Adrenal gland (tissue), 19 donors: ENCODE measurements at places on chromosomes 6 and 20. TPM values are rescaled to one million over a fixed set of nuclear protein-coding genes. Genes with fewer than 3 reads are reported as not detected.

DNA sequence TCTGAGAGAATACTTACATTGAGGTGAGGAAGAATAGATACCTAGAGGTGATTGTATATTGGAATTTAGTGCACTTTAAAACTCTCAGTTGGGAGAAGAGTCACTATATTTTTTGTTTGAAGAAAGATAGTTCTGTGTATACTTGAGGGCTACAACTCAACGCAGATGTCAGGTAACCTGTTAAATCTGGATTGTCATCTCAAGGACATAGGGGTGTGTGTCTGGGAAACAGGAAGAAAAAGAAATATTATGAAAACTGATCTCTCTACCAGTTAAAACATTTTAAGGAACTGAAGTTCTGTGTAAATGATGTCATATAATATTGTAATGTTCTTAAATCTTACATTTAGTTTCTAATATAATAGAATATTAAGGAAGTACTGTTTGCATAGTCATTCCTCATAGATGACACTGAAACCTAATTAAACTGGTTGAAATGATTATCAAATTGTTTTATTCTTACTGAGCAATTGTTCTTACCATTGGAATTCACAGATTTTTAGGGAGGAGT lies 86.2 kb downstream of the SMAP1 start:
- no peaks in the 10 kb centered on the region for H3K36me3 ChIP-seq
- no peak overlapping the region for H3K27ac ChIP-seq
- no peak overlapping the region for H3K4me3 ChIP-seq
- H3K27me3 ChIP-seq = no peaks in the 10 kb centered on the region

- H3K27ac ChIP-seq = no peak overlapping the region
- no peak for DNase-seq
- H3K27me3 ChIP-seq = no peaks in the 10 kb centered on the region
- no peak overlapping the region for H3K4me3 ChIP-seq
- peaks cover 26% of the 10 kb centered on the region for H3K4me1 ChIP-seq
These were observed 37.0 kb downstream of the RNF217 start for GRCh38 chr6:124999105-124999764.

GRCh38 chr6:105511639-105512038 lies 108.8 kb upstream of the PREP start:
- DNase-seq = no peak
- H3K27me3 ChIP-seq = no peaks in the 10 kb centered on the region
- no peaks in the 10 kb centered on the region for H3K4me1 ChIP-seq

GRCh38 chr6:106530026-106530425 lies 99.3 kb downstream of the RTN4IP1 start:
- no peak for DNase-seq
- no peaks in the 10 kb centered on the region for H3K27me3 ChIP-seq
- no peak overlapping the region for H3K27ac ChIP-seq
- H3K4me3 ChIP-seq = no peak overlapping the region
- H3K36me3 ChIP-seq = no peaks in the 10 kb centered on the region

- no peak for DNase-seq
- no peaks in the 10 kb centered on the region for H3K36me3 ChIP-seq
- H3K27me3 ChIP-seq = no peaks in the 10 kb centered on the region
These were observed 235.2 kb upstream of the ASCC3 start for GRCh38 chr6:101116337-101116736.

DNA sequence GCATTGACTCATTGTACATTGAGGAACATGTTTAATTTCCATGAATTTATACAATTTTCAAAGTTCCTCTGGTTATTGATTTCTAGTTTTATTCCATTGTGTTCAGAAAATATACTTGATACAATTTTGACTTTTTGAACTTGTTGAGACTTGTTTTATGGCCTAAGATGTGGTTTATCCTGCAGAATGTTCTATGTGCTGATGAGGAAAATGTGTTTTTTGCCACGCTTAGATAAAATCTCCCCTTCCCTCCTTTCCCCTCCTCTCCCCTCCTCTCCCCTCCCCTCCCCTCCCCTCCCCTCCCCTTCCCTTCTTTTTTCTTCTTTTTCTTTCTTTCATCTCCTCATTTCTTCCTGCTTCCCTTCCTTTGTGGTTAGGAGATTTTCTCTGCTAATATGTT lies 470.8 kb upstream of the MAP3K7 start:
- DNase-seq = no peak
- H3K4me3 ChIP-seq = no peak overlapping the region
- H3K27me3 ChIP-seq = no peaks in the 10 kb centered on the region
- H3K4me1 ChIP-seq = no peaks in the 10 kb centered on the region
- no peaks in the 10 kb centered on the region for H3K36me3 ChIP-seq

- H3K36me3 ChIP-seq = no peaks in the 10 kb centered on the region
- no peak for DNase-seq
- no peak overlapping the region for H3K4me3 ChIP-seq
- H3K27ac ChIP-seq = no peak overlapping the region
- no peaks in the 10 kb centered on the region for H3K4me1 ChIP-seq
- no peaks in the 10 kb centered on the region for H3K27me3 ChIP-seq
These were observed 27.8 kb upstream of the CENPW start for GRCh38 chr6:126312013-126312665.

DNA sequence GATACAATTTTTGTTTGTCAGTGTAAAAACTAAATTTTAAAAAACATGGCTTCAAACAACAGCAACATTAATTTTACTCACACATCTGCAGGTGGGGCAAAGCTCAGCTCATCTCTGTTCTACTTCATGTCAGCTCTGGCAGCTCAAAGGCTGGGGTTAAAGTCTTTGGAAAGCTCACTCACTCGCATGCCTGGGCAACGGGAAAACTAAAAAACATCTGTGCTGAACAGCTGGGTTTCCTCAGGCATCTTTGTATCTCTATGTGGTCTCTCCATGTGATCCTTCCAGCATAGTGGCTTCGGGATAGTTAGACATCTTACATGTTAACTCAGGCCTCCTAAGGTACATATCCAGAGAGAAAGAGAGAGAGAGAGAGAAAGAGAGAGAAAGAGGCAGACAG lies 499.6 kb downstream of the RFPL4B start:
- H3K36me3 ChIP-seq = no peaks in the 10 kb centered on the region
- no peak for DNase-seq
- no peaks in the 10 kb centered on the region for H3K4me1 ChIP-seq
- no peak overlapping the region for H3K4me3 ChIP-seq
- no peak overlapping the region for H3K27ac ChIP-seq

DNA sequence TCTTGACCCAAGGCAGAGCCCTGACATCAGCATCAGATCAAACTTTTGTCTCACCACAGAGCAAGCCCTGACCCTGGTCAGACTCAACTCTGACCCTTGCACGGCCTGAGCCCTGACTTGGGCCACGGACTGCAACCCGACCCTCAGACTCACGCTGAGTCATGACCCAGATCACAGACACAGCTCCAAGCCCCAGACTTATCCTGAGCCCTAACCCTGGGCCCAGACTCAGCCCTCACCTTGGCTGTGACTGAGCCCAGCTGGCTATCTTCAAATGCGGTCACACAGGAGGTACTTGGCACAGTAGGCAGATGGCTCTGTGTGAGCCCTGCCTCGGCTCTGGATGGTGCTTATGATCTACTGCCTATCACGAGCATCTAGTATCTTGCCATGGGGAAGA lies 602.3 kb downstream of the PTPRT start:
- no peak for DNase-seq
- H3K27ac ChIP-seq = no peak overlapping the region
- H3K27me3 ChIP-seq = no peaks in the 10 kb centered on the region
- H3K4me3 ChIP-seq = no peak overlapping the region
- no peaks in the 10 kb centered on the region for H3K4me1 ChIP-seq

GRCh38 chr6:52953911-52954839 lies 40.9 kb downstream of the GSTA4 start:
- no peak for DNase-seq
- H3K4me1 ChIP-seq = no peaks in the 10 kb centered on the region
- H3K27ac ChIP-seq = no peak overlapping the region

- no peaks in the 10 kb centered on the region for H3K36me3 ChIP-seq
- H3K4me3 ChIP-seq = no peak overlapping the region
- no peak overlapping the region for H3K27ac ChIP-seq
These were observed 24.0 kb downstream of the SLC13A3 start for GRCh38 chr20:46627234-46627633.

- DNase-seq = no peak
- H3K36me3 ChIP-seq = no peaks in the 10 kb centered on the region
- H3K4me3 ChIP-seq = no peak overlapping the region
- peaks cover 6% of the 10 kb centered on the region for H3K27me3 ChIP-seq
- no peaks in the 10 kb centered on the region for H3K4me1 ChIP-seq
These were observed 97.5 kb downstream of the CDH4 start for GRCh38 chr20:61349447-61350165.

DNA sequence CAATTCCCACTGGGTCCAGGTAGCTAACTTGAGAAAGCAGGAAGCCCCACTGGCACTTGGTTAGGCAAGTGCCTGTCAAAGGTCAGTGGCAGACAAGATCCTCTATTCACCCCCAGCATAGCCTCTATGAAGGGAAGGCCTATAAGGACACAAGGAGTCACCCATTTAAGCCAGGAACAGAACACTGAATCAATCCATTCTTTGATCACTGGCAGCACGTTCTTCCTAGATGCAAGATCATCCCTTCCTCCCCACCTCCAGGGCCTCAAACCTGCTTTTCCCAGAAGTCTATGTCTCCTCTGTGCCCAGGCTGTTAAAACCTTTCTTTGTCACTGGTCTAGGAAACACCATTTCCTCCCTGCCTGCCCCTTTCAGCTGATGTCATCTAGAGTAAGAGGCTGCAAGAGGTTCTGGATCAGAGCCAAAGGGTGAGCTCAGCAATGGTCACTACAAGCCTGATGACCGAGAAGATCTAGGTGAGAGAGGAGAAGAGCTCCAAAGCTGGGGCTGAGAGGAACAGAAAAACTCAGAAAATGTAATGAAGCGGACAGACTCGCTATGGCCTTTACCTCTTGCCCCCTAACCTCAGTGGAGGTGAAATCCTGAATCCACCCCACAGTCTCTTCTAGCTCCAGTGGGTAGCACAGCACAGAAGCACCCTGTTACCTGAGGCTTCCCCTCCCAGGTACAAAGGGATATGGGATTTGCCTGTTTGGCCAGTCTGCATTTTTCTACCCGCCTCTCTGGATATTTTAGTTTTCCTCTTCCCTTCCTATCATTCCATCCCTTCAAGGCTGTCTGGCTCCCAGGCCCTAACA lies 1.8 kb downstream of the GTPBP2 start:
- H3K27ac ChIP-seq = peak overlapping the region; percentile 95
- H3K36me3 ChIP-seq = peaks cover 41% of the 10 kb centered on the region
- no peak overlapping the region for H3K4me3 ChIP-seq
- DNase-seq = peak; percentile 94

GRCh38 chr6:48067148-48067712 lies 43.8 kb downstream of the PTCHD4 start:
- H3K4me3 ChIP-seq = no peak overlapping the region
- H3K27me3 ChIP-seq = peaks cover 27% of the 10 kb centered on the region
- no peak overlapping the region for H3K27ac ChIP-seq
- no peaks in the 10 kb centered on the region for H3K36me3 ChIP-seq

- no peak overlapping the region for H3K4me3 ChIP-seq
- no peak overlapping the region for H3K27ac ChIP-seq
- DNase-seq = no peak
- H3K36me3 ChIP-seq = no peaks in the 10 kb centered on the region
These were observed 393.2 kb upstream of the SOX4 start for GRCh38 chr6:21200134-21200870.

DNA sequence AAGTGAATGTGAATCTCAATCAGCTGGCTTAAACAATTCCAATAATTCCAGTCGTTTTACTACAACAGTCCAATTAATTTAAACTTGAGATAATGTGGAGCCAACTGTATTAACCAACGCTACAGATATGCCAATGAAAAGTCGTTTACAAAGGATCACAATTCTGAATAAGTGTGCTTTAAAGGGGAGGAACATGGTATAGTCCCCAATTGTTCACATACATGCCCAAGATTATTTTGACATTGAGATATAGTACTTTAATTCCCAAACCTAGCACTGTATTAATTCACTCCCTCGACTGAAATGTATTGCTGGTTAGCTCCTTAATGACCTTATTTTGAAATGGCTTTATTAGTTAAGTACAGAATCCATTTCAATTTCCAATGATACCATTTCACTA lies 2.5 kb downstream of the AKIRIN2 start:
- H3K36me3 ChIP-seq = no peaks in the 10 kb centered on the region
- H3K4me1 ChIP-seq = peaks cover 54% of the 10 kb centered on the region
- peak overlapping the region; percentile 76 for H3K4me3 ChIP-seq
- H3K27ac ChIP-seq = peak overlapping the region; percentile 48
- H3K27me3 ChIP-seq = no peaks in the 10 kb centered on the region

- no peak for DNase-seq
- no peak overlapping the region for H3K4me3 ChIP-seq
- no peaks in the 10 kb centered on the region for H3K36me3 ChIP-seq
These were observed 23.8 kb downstream of the LY86 start for GRCh38 chr6:6612308-6612707.

DNA sequence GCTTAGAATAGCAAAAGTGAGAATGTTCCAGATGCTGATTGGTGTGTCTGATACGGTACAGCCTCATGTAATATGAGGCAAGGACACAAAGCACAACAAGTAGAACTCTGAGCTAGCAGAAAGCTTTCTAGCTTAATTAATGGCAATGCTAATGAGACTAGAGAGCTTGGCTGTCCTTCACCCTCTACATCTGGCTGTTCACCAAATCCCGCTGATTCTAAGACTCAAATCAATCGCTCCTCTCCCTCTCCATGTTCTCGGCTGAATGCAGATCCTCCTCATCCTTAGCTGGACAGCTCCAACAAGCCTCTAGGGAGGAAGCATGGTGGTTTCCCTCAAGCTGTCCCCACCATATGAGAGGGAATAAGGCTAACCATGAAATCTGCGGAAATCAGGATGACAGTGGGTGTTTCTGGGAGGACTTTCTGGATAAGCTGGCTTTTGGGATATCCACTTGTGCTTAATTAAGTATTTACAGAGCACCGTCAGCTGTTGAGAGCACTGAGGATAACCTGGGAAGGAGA lies 128.9 kb downstream of the FOXC1 start:
- H3K4me1 ChIP-seq = no peaks in the 10 kb centered on the region
- H3K27me3 ChIP-seq = no peaks in the 10 kb centered on the region
- H3K4me3 ChIP-seq = no peak overlapping the region
- no peak overlapping the region for H3K27ac ChIP-seq

- no peaks in the 10 kb centered on the region for H3K4me1 ChIP-seq
- no peaks in the 10 kb centered on the region for H3K27me3 ChIP-seq
- no peak for DNase-seq
- H3K27ac ChIP-seq = no peak overlapping the region
These were observed 57.4 kb downstream of the IYD start for GRCh38 chr6:150426198-150426597.

SIRPA gene
- total RNA-seq = 102 TPM

PAK5 gene
- 3.2 TPM for total RNA-seq

ANKEF1 gene
- 3.2 TPM for total RNA-seq

CRISP3 gene
- not detected for total RNA-seq
